ENCODE measurements at places on chromosomes 4 and X. TPM values are rescaled to one million over a fixed set of nuclear protein-coding genes. Genes with fewer than 3 reads are reported as not detected.

DNA sequence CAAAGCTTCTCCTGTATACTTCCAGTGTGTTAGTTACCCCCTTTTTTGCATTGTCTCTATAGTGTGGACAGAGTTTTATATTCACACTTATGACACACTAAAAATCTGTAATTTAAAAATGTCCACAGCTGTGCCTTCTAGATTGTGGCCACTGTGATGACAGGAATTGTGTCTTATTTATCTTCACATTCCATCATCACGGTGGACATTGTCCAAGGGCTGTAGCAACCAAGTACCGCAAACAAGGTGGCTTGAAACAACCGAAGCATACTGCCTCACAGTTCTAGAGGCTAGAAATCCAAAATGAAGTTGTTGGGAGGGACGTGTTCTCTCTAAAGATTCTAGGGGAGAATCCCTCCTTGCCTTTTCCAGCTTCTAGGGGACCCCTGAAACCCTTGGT is 32.3 kb downstream of the CHRNA9 start:
- no peak for DNase-seq

DNA sequence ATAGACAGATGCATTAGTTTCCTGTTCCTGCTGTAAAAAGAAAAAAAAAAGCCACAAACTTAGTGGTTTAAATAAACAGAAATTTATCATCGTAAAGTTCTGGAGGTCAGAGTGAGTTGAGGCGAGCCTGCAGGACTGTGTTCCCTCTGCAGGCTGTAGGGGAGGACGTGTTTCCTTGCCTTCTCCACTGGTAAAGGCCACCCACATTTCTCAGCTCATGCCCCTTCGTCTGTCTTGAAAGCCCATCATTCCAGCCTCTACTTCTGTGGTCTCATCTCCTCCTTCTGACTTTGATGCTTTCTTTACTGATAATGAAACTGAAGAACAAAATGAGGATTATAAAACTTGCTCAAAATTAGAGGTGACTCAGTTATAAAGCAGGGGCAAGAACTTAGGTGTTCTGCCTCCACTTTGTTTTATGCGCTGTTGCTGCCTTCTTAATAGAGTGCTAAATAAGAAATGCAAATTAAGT is 143.0 kb downstream of the STIM2 start:
- no peak for DNase-seq

GRCh38 chrX:41259516-41259915 is 74.4 kb upstream of the DDX3X start:
- DNase-seq: no peak

- no peak for DNase-seq
Observed at GRCh38 chr4:162408309-162408708, 244.5 kb upstream of the FSTL5 start.

DNA sequence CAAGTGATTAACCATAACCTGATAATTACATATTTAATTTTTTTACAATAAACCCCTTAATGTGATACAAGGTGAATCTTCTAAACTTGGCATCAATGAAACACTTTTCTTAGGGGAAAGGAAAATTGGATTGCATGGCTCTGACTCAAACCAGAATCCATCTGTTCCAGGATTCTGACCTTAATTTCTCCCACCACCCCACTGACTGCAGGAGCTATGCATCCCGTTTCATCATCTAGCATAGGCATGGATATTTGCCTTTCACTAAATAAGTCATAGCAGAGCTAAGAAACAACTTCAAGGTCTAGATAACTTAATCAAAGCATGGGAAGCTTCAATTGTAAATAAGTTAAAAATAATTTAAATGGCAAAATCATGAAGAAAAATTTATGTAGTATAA is 156.3 kb downstream of the BTC start:
- no peak for DNase-seq

GRCh38 chr4:2818351-2818939 is 25.2 kb upstream of the ADD1 start:
- no peak for DNase-seq

Gene NPY1R
- 0.34 TPM for polyA plus RNA-seq

DNA sequence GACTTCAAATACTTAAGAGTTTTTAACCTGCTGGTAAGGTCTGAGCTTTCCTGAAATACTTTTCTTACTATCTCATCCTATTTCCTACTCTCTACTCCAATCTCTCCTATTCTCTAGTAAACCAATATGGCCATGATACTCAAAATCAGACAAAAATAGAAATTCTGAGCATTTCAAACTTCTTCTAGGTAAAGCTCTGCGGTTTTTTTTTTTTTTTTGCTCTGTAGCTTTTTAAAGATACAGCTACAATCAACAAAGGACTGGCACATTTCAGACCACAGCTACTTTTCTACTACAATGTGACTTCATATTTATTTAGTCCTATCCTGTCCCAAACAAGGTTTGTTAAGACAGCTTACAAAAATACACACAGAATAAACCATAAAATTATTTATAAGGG is 31.1 kb downstream of the MAML3 start:
- no peak for DNase-seq

- no peak for DNase-seq
Observed at GRCh38 chrX:154596290-154596929, 11.5 kb downstream of the CTAG1A start.

All from heart left ventricle (tissue), 16 donors.